ENCODE measurements at places on chromosomes 4 and X. TPM values are rescaled to one million over a fixed set of nuclear protein-coding genes. Genes with fewer than 3 reads are reported as not detected.
A peak's percentile ranks its signal among the peaks of the same experiment; 100 is the strongest.

CCDC110 gene
- total RNA-seq: 0.20 TPM

DNA sequence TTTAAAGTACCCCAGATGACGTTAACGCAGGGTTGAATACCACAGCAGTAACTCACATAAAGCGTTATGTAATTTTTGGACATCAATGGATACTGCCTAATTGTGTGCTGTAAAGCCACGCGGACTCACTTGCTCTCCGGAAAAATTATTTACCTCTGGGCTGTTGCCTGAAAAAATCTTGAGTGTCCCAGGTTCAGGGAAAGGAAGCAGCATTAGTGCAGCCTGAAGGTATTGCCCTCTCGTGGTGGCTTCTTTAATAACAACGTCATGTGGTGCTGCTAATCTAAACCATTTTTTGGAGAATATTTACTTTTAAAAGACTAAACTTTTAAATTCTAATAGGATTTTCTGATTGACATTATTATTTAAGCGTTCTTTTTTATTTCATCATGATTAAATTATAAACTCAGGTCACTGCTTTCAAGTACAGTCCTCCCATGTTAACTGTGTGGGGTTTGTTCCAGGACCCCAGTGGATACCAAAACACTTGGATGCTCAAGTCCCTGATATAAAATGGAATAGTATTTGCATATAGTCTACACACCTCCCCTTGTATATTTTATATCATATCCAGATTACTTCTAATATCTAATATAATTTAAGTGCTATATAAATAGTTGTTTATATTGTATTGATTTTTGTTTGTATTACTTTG is 384.8 kb downstream of the FAM133A start:
- H3K36me3 ChIP-seq: no peaks in the 10 kb centered on the region
- no peaks in the 10 kb centered on the region for H3K4me1 ChIP-seq
- H3K27ac ChIP-seq: no peak overlapping the region
- no peaks in the 10 kb centered on the region for H3K27me3 ChIP-seq

PDCL2 gene
- not detected for total RNA-seq

DNA sequence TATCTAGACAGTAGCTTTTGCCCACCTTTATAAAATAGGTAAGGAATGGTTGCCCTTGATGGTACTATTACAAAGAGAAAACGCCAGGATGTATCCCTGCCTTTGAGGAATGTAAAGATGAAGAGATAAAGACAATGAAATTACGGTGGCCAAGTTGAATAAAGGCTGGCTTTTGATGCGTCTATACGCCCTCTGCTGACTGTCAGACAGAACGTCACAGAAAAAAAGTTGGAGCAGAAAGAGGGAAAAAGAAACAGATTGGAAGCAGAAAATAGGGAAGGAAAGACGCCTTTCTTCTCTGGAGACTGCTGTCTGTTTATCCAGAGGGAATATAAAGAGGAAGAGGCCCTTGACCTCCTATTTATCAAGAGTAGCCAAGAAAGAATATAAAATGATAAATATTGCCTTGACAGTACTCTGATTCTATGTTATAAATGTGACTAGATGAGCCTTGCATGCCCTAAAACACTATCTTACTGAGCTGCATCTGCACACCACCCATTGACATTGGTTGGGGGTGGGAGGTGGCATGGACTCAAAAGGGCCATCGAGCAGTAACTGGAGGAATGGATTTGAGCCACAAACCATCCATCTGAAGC is 30.6 kb downstream of the PCDH19 start:
- no peak overlapping the region for H3K4me3 ChIP-seq
- H3K27ac ChIP-seq: no peak overlapping the region
- H3K27me3 ChIP-seq: no peaks in the 10 kb centered on the region
- H3K4me1 ChIP-seq: no peaks in the 10 kb centered on the region
- no peak for DNase-seq
- H3K36me3 ChIP-seq: no peaks in the 10 kb centered on the region

- H3K27me3 ChIP-seq: no peaks in the 10 kb centered on the region
- no peaks in the 10 kb centered on the region for H3K36me3 ChIP-seq
- H3K4me1 ChIP-seq: no peaks in the 10 kb centered on the region
- peak; percentile 65 for DNase-seq
- no peak overlapping the region for H3K27ac ChIP-seq
Measured at GRCh38 chr4:170047771-170048354, 21.7 kb upstream of the MFAP3L start.

- H3K36me3 ChIP-seq: peaks cover 38% of the 10 kb centered on the region
- no peak overlapping the region for H3K4me3 ChIP-seq
Measured at GRCh38 chr4:26692014-26692726, 108.3 kb downstream of the TBC1D19 start.

DNA sequence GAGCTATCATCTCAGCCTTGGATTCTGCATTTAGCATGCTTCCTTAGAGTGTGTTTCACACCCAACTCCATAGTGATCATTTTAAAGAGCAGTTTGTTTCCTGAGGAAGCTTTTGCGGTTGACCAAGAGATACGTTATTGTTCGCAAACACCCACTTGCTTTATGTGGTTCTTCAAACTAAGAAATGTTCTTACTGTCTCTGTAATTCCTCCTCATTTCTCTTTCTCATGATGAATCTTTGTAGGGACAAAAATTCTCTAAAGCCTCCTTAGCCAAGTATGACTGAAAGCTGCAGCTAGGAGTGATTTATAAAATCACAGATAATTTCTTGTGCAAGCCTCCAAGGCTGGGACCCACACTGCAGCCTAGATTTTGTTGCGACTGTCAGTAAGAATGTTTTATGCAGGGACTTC is 10.0 kb downstream of the TNIP3 start:
- H3K27me3 ChIP-seq: no peaks in the 10 kb centered on the region
- H3K4me1 ChIP-seq: no peaks in the 10 kb centered on the region
- H3K27ac ChIP-seq: no peak overlapping the region
- H3K4me3 ChIP-seq: no peak overlapping the region
- no peak for DNase-seq
- no peaks in the 10 kb centered on the region for H3K36me3 ChIP-seq

- H3K4me3 ChIP-seq: no peak overlapping the region
- H3K36me3 ChIP-seq: no peaks in the 10 kb centered on the region
- no peak overlapping the region for H3K27ac ChIP-seq
- H3K4me1 ChIP-seq: no peaks in the 10 kb centered on the region
- DNase-seq: no peak
Measured at GRCh38 chrX:18793601-18794089, 86.2 kb downstream of the PPEF1 start.

GRCh38 chr4:1958276-1959103 is 50.3 kb downstream of the NELFA start:
- H3K27me3 ChIP-seq: no peaks in the 10 kb centered on the region
- no peak overlapping the region for H3K4me3 ChIP-seq

TIMP1 gene
- 133 TPM for total RNA-seq

GRCh38 chrX:16101581-16101980 is 21.8 kb upstream of the GRPR start:
- no peaks in the 10 kb centered on the region for H3K4me1 ChIP-seq
- no peaks in the 10 kb centered on the region for H3K36me3 ChIP-seq
- no peak overlapping the region for H3K27ac ChIP-seq

GRCh38 chrX:27598312-27598711 is 8.2 kb downstream of the DCAF8L2 start:
- no peaks in the 10 kb centered on the region for H3K27me3 ChIP-seq
- H3K27ac ChIP-seq: no peak overlapping the region
- no peaks in the 10 kb centered on the region for H3K36me3 ChIP-seq
- no peaks in the 10 kb centered on the region for H3K4me1 ChIP-seq
- no peak overlapping the region for H3K4me3 ChIP-seq
- DNase-seq: no peak

SPIN3 gene
- total RNA-seq: 16.4 TPM

DNA sequence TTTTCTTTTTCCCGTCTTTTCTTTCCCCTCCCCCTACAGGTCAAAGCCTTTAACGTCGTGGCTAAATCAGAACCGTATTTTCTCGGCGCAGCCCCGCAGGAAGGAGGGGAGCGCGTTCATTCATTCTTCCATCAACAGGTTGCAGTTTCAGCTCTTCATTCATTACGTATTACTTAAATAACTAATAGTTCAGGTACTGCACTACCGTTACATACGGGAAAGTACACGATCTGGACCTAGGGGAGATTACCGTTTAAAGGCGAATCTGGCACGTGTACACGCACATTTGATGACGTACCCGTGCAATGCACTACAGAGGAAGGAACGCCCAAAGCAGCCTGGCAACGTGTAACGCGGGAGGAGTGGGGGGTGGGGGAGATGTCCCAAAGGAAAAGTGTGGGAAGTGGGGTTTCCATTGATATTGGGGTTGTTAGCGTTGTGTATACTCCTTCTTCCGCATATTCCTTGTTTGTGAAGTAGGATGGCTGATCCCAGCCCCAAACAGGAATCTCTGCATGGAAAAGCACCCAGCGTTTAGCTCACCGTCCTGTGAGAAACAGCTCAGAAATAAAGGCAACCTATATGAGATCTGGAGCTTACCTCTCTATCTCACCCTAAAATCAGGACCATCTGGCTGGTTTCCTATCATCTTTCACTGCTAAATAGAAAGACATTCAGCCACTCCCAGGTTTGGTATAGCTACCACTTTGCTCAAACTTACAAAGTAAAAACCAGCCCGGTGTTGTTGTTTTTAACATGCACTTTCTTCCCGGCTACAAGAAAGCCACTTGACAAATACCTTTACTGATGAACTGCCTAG is 585 bp upstream of the SEC24D start:
- H3K4me3 ChIP-seq: peak overlapping the region; percentile 73
- H3K36me3 ChIP-seq: peaks cover 18% of the 10 kb centered on the region
- peak overlapping the region; percentile 97 for H3K27ac ChIP-seq
- no peaks in the 10 kb centered on the region for H3K27me3 ChIP-seq

DNA sequence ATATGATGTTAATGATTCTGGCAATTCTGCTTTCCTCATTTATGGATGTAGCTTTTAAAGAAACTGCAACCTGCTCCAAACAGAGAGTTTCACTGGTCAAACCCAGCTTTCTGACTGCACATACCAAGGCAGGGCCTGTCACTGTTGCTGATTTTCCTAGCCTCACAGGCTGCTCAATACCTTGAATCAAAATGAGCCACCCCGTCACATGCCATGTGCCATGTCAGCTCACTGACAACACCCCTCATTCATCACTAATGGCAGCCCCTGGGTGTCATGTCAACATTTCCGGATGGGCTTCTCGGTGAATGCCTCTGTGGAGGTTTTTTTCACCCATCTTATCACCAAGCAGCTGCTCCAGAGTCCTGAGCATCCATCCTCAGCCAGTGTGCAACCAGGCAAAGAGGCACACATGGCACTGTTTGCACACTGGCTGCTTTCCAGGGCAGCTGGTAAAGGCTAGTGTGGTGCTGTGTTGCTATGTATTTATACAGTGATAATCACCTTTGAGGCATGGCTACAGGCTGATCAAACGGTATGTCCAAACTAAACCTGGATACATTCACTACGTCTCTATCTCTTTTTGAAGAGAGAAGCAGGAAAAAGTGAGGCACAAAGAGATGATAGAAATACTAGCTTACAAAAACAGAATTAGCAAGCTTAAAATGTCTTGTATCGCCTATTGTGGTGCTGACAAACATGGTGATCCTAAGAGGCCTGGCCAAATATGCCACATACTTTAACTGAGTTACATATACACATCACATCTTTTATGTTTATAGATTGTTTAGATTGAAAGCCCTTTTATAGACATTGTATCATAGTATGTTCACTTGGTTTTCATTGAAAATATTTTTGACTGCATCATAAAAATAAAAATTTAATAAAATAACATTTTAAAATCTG is 94.6 kb upstream of the INPP4B start:
- no peak overlapping the region for H3K27ac ChIP-seq
- no peaks in the 10 kb centered on the region for H3K27me3 ChIP-seq
- no peak for DNase-seq
- no peaks in the 10 kb centered on the region for H3K4me1 ChIP-seq
- no peaks in the 10 kb centered on the region for H3K36me3 ChIP-seq

LRAT gene
- total RNA-seq: 0.60 TPM

- no peak for DNase-seq
- no peaks in the 10 kb centered on the region for H3K4me1 ChIP-seq
- no peak overlapping the region for H3K27ac ChIP-seq
- H3K27me3 ChIP-seq: no peaks in the 10 kb centered on the region
Measured at GRCh38 chrX:45344594-45344993, 143.9 kb upstream of the DIPK2B start.

GRCh38 chrX:136823175-136823574 is 42.4 kb upstream of the ARHGEF6 start:
- no peak overlapping the region for H3K4me3 ChIP-seq
- peaks cover 14% of the 10 kb centered on the region for H3K36me3 ChIP-seq
- H3K27me3 ChIP-seq: no peaks in the 10 kb centered on the region
- DNase-seq: no peak
- H3K4me1 ChIP-seq: no peaks in the 10 kb centered on the region

- H3K36me3 ChIP-seq: no peaks in the 10 kb centered on the region
- DNase-seq: peak; percentile 72
- H3K4me3 ChIP-seq: no peak overlapping the region
- peak overlapping the region; percentile 57 for H3K27ac ChIP-seq
- peaks cover 8% of the 10 kb centered on the region for H3K4me1 ChIP-seq
Measured at GRCh38 chrX:13669246-13669737, 16.4 kb downstream of the TCEANC start.

- no peaks in the 10 kb centered on the region for H3K36me3 ChIP-seq
- DNase-seq: no peak
- H3K4me3 ChIP-seq: peak overlapping the region; percentile 94
- no peaks in the 10 kb centered on the region for H3K27me3 ChIP-seq
- H3K4me1 ChIP-seq: peaks cover 10% of the 10 kb centered on the region
- H3K27ac ChIP-seq: peak overlapping the region; percentile 98
Measured at GRCh38 chr4:6908432-6909112, 1.1 kb upstream of the TBC1D14 start.

DNA sequence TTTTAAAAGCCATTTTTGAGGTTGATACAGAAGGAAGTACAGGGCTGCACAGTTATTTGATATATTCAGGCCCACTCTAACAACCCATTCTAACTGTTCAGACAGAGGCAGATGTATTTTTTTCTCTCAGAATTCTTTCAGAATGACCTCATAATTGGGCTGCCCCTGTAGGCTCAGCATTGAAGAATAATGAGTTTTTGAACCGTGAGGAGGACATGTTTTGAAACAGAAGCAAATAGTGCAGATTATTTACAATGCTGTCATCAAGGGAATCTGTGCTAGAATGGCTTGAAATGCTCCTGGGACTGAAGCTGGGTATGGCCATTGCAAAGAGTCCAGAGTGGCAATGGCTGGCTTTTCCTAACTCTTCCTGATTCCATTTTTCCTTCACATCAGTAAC is 158.1 kb downstream of the SOX3 start:
- H3K27ac ChIP-seq: no peak overlapping the region
- no peaks in the 10 kb centered on the region for H3K4me1 ChIP-seq
- peaks cover 2% of the 10 kb centered on the region for H3K27me3 ChIP-seq
- H3K36me3 ChIP-seq: no peaks in the 10 kb centered on the region

- DNase-seq: no peak
- H3K27ac ChIP-seq: no peak overlapping the region
- H3K36me3 ChIP-seq: no peaks in the 10 kb centered on the region
- no peaks in the 10 kb centered on the region for H3K27me3 ChIP-seq
Measured at GRCh38 chr4:17024425-17024824, 126.0 kb upstream of the LDB2 start.

HAND2 gene
- 3.9 TPM for total RNA-seq

SYTL4 gene
- 71.9 TPM for total RNA-seq

All from tibial nerve (tissue), 4 donors.